Hippocampal formation (tissue), 2 donors: ENCODE measurements at places on chromosomes 4 and X.

DNA sequence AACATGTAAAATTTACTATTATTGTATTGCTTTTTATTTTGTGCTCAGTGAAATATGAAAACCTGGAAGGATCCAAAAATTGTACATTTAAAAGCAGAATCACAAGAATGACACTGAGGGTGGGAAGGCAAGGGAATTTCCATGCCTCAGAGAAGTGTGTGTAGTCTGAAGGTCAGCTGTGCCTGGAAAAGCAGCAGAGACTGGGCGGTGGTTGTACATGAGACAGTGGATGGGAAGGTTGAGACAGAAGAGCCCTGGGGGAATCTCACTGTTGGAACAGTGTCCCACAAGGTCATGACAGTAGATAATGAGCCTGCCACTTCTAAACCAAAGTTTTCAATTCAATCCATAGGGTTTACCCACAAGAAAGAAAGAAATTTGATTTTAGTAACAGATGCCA, 17.1 kb upstream of the ANTXR2 start:
- DNase-seq = no peak

- no peak for DNase-seq
These were observed 109.2 kb downstream of the FHDC1 start for GRCh38 chr4:153045111-153045982.

DNA sequence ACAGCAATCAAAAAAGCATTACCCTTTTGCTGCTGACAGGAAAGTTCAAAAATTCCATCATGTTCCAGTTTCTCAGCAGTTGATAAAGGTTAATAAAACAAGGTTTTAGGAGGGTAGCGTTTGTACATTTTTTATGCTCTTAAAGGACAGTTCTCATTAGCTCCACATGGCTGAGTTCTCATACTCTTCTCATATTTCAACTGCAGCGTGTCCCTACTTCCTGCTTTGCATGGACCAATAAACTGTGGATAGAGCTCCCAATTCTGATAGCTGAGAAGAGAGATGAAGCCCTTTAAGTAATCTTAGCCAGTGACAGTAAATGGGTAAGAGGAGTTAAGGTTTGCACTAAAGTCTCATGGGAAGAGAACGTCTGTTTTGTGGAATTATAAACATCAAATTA, 53.5 kb downstream of the SPANXA2 start:
- DNase-seq = no peak

DNA sequence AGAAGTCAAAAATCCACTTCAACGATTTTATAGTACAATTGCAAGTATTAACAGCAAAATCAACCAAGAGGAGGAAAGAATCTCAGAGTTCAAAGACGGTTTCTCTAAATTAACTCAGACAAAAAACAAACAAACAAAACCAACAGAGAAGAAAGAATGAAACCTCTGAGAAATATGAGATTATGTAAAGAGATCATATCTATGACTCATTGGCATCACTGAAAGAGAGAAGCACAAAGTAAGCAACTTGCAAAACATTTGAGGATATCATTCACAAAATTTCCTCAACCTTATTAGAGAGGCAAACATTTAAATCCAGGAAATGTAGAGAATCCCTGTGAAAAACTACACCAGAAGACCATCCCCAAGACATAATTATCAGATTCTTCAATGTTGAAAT, 370.4 kb downstream of the INPP4B start:
- DNase-seq = no peak

DNA sequence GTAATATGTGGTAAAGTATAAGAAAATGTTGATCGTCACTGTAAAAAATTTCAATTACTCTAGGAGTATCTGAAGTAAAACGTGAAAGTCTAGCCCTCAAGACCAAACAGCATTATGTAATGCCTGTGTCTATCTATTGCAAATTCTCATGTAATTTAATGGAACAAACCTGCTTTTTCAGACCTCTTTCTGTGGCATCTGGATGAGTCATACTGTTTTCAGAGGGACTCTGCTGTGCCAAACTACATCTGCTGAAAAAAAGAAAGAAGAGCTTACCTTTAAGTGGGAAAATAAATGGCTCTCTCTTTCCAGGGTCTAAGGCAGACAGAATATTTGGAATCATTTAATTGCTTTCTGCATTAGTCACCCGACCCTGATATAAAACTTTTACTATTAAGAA, 89.8 kb upstream of the ARMCX2 start:
- no peak for DNase-seq

DNA sequence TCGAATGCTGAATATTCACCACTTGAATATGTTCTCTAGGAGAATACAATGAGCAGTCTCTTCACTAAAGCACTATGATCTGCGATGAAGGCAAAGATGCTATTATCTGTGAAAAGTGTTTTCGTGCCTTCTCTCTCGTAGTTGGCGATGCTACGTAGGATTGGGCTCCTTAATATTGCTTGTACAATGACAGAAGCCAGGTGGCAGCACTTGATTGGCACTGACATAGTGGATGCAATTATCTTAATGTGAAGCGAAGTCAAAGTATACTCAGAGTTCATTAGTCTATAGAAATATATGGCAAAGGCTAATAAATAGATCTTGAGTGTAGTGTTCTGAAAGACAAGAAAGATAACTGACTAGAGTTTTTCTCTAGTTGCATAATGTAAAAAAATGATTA, 1135.7 kb upstream of the AGA start:
- no peak for DNase-seq

- no peak for DNase-seq
These were observed 28.3 kb upstream of the BTC start for GRCh38 chr4:74822603-74823002.

GRCh38 chr4:78565971-78566372, 14.4 kb downstream of the ANXA3 start:
- no peak for DNase-seq

DNA sequence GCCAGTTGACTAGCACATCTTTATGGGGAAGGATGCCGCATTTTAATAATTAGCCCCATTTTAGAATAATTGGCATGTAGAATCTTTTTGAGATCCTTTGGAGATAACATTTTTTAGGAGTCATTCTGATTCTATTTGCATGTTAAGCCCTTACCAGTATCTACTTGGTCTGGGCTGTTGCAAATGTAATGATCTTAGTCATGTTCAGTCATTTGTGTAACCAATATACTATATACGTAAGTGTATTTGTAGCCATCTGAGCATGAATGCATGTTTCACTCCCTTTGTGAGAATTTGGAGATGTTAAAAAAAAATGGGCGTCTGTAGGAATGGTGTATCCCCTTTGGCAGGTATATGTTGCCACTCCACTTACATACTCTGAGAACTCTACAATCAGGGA, 119.1 kb downstream of the TEX13A start:
- no peak for DNase-seq

- DNase-seq = no peak
These were observed 106.0 kb upstream of the NAP1L5 start for GRCh38 chr4:88803600-88804096.

GRCh38 chrX:57445076-57445475, 146.7 kb upstream of the ZXDB start:
- DNase-seq = no peak

DNA sequence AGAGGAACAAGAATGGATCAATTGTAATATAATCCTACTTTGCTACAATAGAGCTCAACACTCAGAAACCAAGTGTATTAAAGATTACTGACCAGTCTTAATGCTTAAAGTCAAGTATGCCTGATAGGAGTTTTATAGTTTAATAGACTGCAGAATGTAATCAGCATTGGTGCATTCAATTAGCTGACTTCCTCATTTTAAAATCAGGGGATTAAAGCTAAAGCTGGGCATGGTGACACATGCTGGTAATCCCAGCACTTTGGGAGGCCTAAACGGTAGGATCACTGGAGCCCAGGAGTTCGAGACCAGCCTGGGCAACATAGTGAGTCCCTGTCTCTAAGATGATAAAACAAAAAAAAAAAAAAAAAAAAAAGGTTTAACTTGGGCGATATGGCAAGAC, 10.8 kb downstream of the HNRNPDL start:
- no peak for DNase-seq

GRCh38 chr4:83328521-83329187, 6.0 kb downstream of the HPSE start:
- no peak for DNase-seq

DNA sequence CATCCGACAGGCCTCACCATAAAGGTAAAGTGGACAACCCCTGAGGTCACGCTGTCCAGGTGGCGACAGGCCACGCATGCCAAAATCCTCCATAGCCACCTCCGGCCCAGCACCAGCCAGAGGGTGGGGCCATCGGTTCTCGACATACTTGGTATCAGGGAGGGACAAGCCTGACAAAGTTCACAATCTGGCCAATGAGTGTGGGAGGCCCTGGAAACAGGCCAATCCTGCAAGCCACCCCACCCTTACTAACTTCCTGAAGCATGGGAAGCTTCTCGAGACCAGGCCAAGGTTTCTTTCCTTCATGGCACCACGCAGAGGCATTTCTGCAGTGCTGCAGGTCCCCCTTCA, 73.8 kb downstream of the MTMR1 start:
- no peak for DNase-seq
